ENCODE measurements at places on chromosomes 11 and 22. TPM values are rescaled to one million over a fixed set of nuclear protein-coding genes. Genes with fewer than 3 reads are reported as not detected.

The SCGB1C1 gene
- total RNA-seq = not detected

- no peak for DNase-seq
Observed at GRCh38 chr22:23082534-23083314, 12.4 kb downstream of the GNAZ start.

GRCh38 chr11:130000552-130001176 is 2.0 kb downstream of the PRDM10 start:
- no peak for DNase-seq

- DNase-seq = no peak
Observed at GRCh38 chr11:33618351-33618710, 82.3 kb downstream of the C11orf91 start.

DNA sequence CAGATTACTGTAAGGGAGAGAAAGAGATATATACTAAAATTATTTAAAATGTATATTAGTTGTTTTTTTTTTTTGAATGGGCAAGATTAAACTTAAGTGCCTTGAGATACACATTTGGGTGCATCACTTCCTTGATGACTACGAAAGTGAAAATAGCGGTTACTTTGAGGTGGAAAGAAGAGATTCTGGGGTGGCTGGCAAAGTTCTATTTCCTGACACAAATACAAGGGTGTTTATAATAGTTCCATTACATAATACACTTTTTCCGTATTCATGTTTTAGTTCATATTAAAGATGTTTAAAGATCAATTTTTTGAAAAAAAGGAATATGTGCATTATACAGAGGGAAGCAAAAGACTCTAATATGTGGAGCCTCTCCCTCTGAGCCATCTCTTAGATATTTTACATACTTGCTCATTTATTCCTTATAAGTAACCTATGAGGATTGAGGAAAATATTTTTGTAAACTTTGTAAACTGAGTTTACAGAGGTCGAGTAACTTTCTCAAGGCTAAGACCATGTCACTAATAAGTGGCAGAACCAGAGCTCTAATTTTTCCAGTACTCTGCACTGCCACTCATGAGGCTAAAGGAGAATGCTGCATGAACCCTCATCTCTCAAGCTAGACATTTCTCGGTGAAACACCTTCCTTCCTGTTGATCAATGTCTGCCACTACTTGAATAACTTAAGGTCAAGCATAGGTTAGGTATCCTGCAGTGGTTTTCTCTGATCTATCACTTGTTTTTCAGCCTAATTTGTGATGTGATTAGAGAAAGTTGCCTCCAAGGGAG is 58.6 kb downstream of the DDIAS start:
- DNase-seq = no peak
